ENCODE measurements at places on chromosomes 5 and 9.

DNA sequence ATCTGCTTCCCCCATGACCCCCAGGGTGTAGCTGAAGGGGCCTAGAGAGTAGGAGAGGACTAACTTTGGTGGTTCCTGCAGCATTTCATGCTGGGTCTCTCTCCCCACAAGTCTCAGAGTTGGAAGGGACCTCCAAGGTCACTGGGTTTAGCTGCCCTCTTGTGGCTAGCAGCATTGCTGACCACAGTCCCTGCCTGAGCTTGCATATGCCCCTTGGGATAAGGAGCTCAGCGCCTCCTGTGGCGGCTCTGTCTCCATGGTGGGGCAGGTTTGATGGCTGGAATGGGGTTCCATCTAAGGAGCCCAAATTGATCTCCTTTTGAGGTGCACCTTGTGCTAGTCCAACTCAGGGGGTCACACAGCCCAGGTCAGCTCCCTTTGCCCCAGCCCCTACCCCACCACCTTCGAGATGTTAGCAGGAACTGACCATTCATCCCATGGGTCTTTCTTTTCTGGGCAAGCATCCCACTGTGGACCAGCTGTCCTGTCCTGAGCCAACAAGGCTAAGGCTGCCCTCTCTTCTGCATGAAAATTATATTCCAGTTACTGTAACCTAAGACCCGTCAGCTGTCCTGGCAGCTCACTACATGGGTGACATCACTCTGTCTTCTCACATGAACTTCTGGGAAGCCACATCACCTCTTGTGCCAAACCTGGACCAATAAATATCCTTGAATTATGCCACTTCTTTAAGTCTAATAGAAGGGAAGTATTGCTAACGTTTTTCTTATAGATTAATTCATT is 196.2 kb downstream of the HSPA4 start:
- no peak for DNase-seq

DNA sequence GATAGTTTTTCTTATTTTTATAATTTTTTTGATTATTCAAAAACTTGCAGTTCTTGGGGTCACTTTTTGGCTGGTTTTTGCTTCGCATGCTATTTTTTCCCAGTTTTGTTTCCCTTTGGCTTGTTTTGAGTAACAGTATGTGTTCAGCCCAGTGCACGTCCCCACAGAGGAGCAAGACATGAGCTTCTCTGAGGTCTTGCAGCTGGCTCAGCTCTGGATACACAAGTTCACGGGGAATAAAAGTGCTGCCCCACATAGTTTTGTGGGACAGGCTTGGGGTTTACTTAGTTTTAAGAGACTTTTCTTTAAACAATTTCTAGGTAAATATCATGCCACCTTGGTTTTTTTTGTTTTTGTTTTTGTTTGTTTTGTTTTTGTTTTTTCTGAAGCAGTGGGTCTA is 297.8 kb upstream of the IRX1 start:
- no peak for DNase-seq

DNA sequence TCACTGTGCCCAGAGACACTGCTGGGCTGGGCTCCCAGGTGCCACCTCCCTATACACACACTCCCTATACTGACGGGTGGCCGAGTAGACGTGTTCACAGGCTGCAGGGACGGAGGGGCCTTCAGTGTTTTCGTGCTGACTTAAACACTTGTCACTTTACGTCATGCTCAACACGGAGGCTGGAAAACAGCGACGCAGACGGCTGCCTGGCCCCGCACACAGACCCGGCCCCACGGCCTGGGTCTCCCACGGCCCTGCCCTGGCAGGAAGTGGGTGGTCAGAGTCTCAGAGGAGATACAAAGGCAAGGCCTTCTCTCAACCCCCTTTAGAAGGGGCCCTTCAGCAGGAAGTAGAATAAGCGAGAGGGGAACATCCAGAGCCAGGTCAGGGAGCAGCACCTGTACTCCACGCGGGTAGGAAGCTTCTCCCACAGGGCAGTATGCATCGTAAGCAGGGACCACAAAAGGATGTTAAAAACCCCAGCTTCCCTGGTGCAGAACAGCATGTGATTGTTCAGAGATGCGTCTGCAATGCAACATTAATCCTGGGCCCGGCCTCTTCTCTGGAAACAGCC is 11.9 kb upstream of the TBC1D9B start:
- no peak for DNase-seq

GRCh38 chr5:152990217-152990616 is 500.3 kb upstream of the GRIA1 start:
- no peak for DNase-seq

DNA sequence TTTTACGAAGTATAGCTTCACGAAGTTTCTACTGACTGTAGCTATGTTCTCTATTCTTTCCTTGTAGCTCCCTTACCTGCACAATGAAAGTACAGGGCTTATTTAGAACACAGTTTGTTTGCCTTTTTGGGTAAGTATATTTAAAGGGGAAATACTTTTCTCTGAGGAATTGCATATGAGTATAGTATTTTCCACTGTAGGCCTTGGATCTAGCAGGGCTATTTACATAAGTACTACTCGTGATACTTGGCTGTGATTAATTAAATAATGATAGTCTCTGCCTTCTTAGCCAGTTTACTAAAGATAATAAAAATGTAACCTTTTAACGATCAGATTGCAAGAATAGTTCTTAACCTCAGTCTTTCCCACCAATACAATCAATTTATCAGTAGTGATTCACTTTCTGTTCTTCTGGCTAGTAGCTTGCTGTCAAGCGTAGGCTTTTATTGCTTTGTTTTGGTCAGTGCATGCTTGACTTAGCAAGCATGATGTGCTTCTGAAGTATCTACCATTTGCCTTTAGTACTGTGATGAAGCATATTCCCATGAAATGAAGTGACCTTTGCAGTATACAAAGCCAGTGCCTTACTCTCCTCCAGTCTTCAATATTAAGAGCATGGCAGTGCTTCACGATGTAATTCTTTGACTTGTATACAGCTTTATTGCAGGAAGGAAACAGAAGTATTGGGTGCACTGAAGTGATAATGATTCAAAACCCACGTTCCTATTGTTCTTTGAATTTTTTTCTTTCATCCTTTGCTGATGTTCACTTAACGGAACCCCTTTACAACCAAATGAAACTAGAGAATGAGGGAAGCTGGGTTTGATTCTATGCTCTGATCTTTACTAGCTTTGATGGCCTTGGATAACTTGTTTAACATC is 64.2 kb downstream of the SLC44A1 start:
- no peak for DNase-seq

DNA sequence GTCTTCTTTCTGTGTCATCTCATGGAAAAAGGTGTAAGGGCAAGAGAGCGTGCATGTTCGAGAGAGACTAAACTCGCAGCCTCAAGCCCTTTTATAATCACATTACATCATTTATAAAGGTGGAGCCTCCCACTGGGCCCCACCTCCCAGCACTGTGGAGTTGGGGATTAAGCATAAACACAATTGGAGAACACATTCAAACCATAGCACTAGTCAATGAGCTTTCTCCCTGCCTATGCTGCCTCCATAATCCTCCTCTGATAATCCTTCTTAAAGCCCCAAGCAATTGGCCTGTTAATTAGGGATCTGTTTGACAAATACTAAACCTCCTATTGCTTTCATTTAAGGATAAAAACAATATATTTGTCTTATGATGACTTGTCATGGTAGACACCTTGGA is 99.6 kb downstream of the NMUR2 start:
- no peak for DNase-seq

GRCh38 chr5:159800131-159800840 is 116.0 kb upstream of the ADRA1B start:
- no peak for DNase-seq

- DNase-seq = no peak
These were observed 73.9 kb downstream of the KLF9 start for GRCh38 chr9:70340572-70340971.

- no peak for DNase-seq
These were observed 224.7 kb downstream of the PIK3R1 start for GRCh38 chr5:68440245-68440644.

GRCh38 chr9:92592946-92593861 is 57.4 kb upstream of the ECM2 start:
- DNase-seq = no peak

DNA sequence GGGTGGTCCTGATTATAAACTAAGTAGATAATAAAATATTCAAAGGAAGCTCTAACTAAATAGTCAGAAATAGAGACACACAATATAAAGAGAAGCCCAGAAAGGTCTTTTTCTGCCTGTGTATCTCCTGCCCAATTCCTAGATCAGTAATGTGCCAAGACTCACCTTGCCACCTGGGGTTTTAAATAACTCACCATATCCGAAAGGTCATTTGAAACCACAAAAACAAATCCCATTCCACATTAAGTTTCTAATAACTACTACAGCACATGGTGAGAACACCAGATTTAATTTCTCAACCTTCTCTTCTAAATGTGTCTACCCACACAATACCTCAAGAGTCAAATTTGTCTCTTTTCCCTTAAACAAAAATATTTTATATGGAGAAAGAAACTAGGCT is 75.2 kb downstream of the ZNF608 start:
- no peak for DNase-seq
